Fibroblast of the aortic adventitia (primary cell): ENCODE measurements at places on chromosomes 12 and 14. TPM values are rescaled to one million over a fixed set of nuclear protein-coding genes. Genes with fewer than 3 reads are reported as not detected.

HSP90AA1 gene
- 323 and 368 TPM in 2 replicates for total RNA-seq

LGALS3 gene
- total RNA-seq: 83.3 and 475 TPM in 2 replicates

IGF1 gene
- total RNA-seq: 0.63 and 6.1 TPM in 2 replicates

SAMD15 gene
- 2.0 and 3.6 TPM in 2 replicates for total RNA-seq

FSCB gene
- total RNA-seq: 0.09 and 1.4 TPM in 2 replicates

CMAS gene
- 25.0 and 159 TPM in 2 replicates for total RNA-seq

SERPINA6 gene
- not detected in 2 replicates for total RNA-seq

SVOP gene
- not detected in 2 replicates for total RNA-seq

LRRC43 gene
- total RNA-seq: 0.74 and 3.5 TPM in 2 replicates

KRT6A gene
- total RNA-seq: not detected in 2 replicates

CEBPE gene
- total RNA-seq: not detected in 2 replicates

CD163 gene
- not detected in 2 replicates for total RNA-seq

TAS2R19 gene
- total RNA-seq: 6.3 and 6.5 TPM in 2 replicates

SIRT4 gene
- 0.90 and 3.6 TPM in 2 replicates for total RNA-seq

CLEC9A gene
- not detected in 2 replicates for total RNA-seq

ARHGAP5 gene
- total RNA-seq: 81.6 and 85.4 TPM in 2 replicates

LMNTD1 gene
- 1.3 TPM in 1 of 2 replicates, not detected in the other for total RNA-seq

OR11H6 gene
- total RNA-seq: not detected in 2 replicates

NRIP2 gene
- total RNA-seq: not detected in 2 replicates

RNASE7 gene
- total RNA-seq: not detected in 2 replicates

ACADS gene
- 7.5 and 7.8 TPM in 2 replicates for total RNA-seq

ING4 gene
- 34.1 and 51.2 TPM in 2 replicates for total RNA-seq

COL2A1 gene
- not detected in 2 replicates for total RNA-seq

KRT77 gene
- not detected in 2 replicates for total RNA-seq

PLEKHG7 gene
- total RNA-seq: not detected in 2 replicates

PLEKHH1 gene
- total RNA-seq: 0.45 TPM in 1 of 2 replicates, not detected in the other

HOXC4 gene
- 0.36 and 1.4 TPM in 2 replicates for total RNA-seq

RD3L gene
- total RNA-seq: not detected in 2 replicates

ADAM21 gene
- total RNA-seq: 0.18 and 0.25 TPM in 2 replicates

BCL2L2 gene
- total RNA-seq: 18.5 and 19.9 TPM in 2 replicates

RTN1 gene
- total RNA-seq: 0.27 and 1.7 TPM in 2 replicates

IFNG-AS1 gene
- total RNA-seq: 0.09 TPM in 1 of 2 replicates, not detected in the other

EGLN3 gene
- 0.18 and 2.0 TPM in 2 replicates for total RNA-seq

CLEC2D gene
- 4.6 and 16.7 TPM in 2 replicates for total RNA-seq

OR4E2 gene
- total RNA-seq: 0.33 TPM in 1 of 2 replicates, not detected in the other

PTHLH gene
- 1.6 and 4.3 TPM in 2 replicates for total RNA-seq

RAD51B gene
- 28.5 and 28.7 TPM in 2 replicates for total RNA-seq

SLC39A5 gene
- total RNA-seq: 0.18 TPM in 1 of 2 replicates, not detected in the other

KCNJ8 gene
- total RNA-seq: 2.1 and 5.6 TPM in 2 replicates

C14orf180 gene
- not detected in 2 replicates for total RNA-seq

TSHR gene
- total RNA-seq: not detected in 2 replicates

PIWIL1 gene
- not detected in 2 replicates for total RNA-seq

COPS7A gene
- 71.1 and 86.0 TPM in 2 replicates for total RNA-seq

CCDC197 gene
- total RNA-seq: not detected in 2 replicates

CDCA3 gene
- total RNA-seq: 23.5 TPM in 1 of 2 replicates, not detected in the other
